Upper lobe of right lung (tissue), 1 donor: ENCODE measurements at places on chromosomes 6 and 20. TPM values are rescaled to one million over a fixed set of nuclear protein-coding genes. Genes with fewer than 3 reads are reported as not detected.

- peaks cover 4% of the 10 kb centered on the region for H3K36me3 ChIP-seq
- no peak overlapping the region for H3K27ac ChIP-seq
- no peak overlapping the region for H3K4me3 ChIP-seq
- no peaks in the 10 kb centered on the region for H3K27me3 ChIP-seq
- no peak for DNase-seq
Measured at GRCh38 chr20:23399568-23400241, 21.6 kb downstream of the NAPB start.

GRCh38 chr6:148109732-148110131 is 232.9 kb upstream of the SASH1 start:
- peak; percentile 77 for DNase-seq
- H3K27ac ChIP-seq, result no peak overlapping the region
- H3K27me3 ChIP-seq, result no peaks in the 10 kb centered on the region
- H3K36me3 ChIP-seq, result no peaks in the 10 kb centered on the region

DNA sequence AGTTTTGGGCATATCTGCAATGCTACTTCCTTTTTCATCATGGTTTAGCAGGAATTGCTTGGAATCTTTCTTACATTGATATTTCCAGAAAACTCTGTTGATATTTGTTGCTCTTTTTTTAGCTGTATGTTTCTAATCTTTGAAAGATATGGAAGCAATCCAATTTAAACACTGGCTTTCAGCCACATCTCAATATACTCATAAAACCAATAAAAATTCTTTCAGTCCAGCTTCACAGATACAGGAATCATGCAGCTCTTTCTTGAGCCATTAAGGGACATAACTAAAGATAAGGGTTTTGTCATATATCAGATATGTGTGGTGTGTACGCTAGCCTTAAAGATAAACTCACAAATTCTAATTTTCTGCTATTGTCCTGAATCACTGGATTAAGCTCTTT is 47.4 kb downstream of the PKIB start:
- no peak overlapping the region for H3K27ac ChIP-seq
- DNase-seq, result no peak
- no peaks in the 10 kb centered on the region for H3K36me3 ChIP-seq
- no peaks in the 10 kb centered on the region for H3K27me3 ChIP-seq
- H3K4me1 ChIP-seq, result no peaks in the 10 kb centered on the region
- no peak overlapping the region for H3K4me3 ChIP-seq

- no peaks in the 10 kb centered on the region for H3K27me3 ChIP-seq
- H3K4me1 ChIP-seq, result no peaks in the 10 kb centered on the region
- no peak for DNase-seq
- no peak overlapping the region for H3K27ac ChIP-seq
Measured at GRCh38 chr6:107565165-107565723, 75.3 kb downstream of the SOBP start.

The GMPR gene
- total RNA-seq, result 17.6 TPM

GRCh38 chr6:111503660-111504059 is 20.6 kb upstream of the REV3L start:
- H3K27me3 ChIP-seq, result no peaks in the 10 kb centered on the region
- no peak for DNase-seq
- H3K36me3 ChIP-seq, result no peaks in the 10 kb centered on the region

The BPIFB2 gene
- total RNA-seq, result not detected

DNA sequence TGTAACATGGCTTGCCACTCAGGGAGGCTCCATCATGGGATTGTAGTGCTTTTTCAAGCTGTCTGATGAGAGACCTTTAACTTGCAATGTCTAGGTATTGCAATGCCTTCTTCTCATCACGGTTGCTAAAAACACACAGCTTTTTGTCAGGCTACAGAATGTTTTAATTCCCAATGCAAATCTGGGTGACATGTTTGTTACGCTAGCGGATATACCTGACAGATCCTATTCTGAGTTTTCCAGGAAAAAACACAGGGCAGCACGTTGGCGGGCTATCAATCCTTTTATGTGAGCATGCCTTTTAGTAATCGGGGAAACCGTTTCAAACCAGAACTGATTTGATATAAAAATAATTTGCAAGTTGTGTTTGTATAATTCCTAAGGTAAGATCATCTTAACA is 577.2 kb upstream of the MAP3K7 start:
- H3K27me3 ChIP-seq, result no peaks in the 10 kb centered on the region
- no peak overlapping the region for H3K27ac ChIP-seq
- no peak for DNase-seq
- no peaks in the 10 kb centered on the region for H3K4me1 ChIP-seq

DNA sequence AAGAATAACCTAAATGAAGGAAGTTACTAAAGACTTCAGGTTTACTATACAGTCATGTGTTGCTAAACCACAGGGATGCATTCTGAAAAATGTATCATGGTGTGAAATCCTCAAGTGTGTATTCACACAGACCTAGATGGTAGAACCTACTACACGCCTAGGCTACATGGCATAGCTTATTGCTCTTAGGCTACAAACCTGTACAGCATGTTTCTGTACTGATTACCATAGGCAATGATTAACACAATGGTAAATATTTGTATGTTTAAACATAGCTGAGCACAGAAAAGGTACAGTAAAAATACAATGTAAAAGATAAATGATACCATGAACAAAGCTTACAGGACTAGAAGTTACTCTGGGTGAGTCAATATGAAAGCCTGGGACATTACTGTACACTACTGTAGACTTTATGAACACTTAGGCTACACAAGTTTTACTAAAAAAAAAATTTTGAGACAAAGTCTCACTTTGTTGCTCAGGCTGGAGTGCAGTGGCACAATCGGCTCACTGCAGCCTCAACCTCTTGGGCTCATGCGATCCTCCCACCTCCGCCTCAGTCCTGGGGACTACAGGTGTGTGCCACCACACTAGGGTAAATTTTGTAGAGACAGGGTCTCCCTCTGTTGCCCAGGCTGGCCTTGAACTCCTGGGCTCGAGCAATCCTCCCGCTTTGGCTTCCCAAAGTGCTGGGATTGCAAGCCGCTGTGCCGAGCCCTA is 36.0 kb downstream of the ADNP start:
- DNase-seq, result no peak
- no peaks in the 10 kb centered on the region for H3K4me1 ChIP-seq
- peaks cover 83% of the 10 kb centered on the region for H3K36me3 ChIP-seq
- H3K27ac ChIP-seq, result no peak overlapping the region
- H3K27me3 ChIP-seq, result no peaks in the 10 kb centered on the region

DNA sequence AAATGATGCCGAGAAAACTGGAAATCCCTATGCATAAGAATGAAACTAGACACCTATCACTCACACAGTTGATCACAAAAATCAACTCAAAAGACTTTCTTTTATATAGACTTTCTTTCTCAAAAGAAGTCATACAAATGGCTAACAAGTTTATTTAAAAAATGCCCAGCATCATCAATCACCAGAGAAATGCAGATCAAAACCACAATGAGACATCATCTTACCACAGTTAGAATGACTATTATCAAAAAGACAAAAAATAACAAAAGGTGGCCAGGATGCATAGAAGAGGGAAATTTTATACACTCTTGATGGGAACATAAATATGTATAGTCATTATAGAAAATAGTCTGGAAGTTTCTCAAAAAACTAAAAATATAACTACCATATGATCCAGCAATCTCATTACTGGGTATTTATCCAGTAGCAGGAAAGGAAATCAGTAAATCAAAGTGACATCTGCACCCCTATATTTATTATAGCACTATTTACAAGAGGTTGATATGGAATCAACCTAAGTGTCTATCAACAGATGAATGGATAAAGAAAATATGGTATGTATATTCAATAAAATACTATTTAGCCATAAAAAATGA is 3.4 kb upstream of the RNF217 start:
- no peak overlapping the region for H3K4me3 ChIP-seq
- DNase-seq, result no peak
- no peak overlapping the region for H3K27ac ChIP-seq
- peaks cover 13% of the 10 kb centered on the region for H3K4me1 ChIP-seq
- no peaks in the 10 kb centered on the region for H3K27me3 ChIP-seq
